Activated CD4-positive, alpha-beta T cell treated with anti-CD3 and anti-CD28 coated beads, Interleukin-2, amount 10 ng/mL, durations not matched to agents 7 days and 5 days (primary cell): ENCODE measurements at places on chromosomes 13 and 19. TPM values are rescaled to one million over a fixed set of nuclear protein-coding genes. Genes with fewer than 3 reads are reported as not detected.

KIR3DL2 gene
- total RNA-seq: 2.8 TPM

- DNase-seq: peak; percentile 64
Observed at GRCh38 chr19:13849991-13850909, 26.7 kb upstream of the NANOS3 start.

- DNase-seq: no peak
Observed at GRCh38 chr13:113472355-113473025, 18.0 kb downstream of the DCUN1D2 start.

ANGPTL4 gene
- not detected for total RNA-seq
